ENCODE measurements at places on chromosomes 5 and 9.

DNA sequence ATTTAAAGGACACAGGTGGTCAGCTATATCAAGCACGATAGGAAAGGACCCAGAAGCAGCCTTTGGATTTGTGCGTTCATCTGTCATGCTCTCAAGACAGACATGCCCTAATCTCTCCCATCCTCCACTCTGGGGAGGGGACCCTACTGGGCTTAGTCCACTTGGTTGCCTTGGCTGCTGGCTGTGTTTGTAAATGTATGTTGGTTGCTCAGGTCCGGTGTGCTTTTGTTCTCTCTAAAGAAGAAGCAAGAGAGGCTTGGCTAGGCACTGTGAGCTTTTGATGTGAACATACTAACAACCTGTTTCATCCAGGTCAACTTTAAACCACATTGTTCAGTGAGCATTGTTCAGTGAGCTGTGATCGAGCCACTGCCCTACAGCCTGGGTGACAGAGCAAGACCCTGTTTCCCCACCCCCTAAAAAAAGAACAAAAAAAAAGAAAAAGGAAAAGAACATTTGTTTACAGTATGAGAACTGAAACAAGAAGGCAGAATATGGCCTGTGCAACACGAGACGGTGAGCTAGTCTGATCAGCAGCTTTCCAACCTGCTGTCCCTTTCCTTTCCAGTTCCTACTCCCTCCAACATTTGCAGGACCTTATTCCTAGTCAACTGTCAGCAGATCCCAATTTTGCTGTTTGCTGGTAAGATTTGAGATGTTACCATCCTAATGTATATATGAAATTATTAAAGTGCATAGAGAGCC is 228.3 kb downstream of the ARHGAP26 start:
- DNase-seq: no peak

- no peak for DNase-seq
Measured at GRCh38 chr5:103259705-103260355, 1.3 kb downstream of the MACIR start.

- DNase-seq: no peak
Measured at GRCh38 chr9:127770583-127770904, 7.9 kb downstream of the SH2D3C start.

DNA sequence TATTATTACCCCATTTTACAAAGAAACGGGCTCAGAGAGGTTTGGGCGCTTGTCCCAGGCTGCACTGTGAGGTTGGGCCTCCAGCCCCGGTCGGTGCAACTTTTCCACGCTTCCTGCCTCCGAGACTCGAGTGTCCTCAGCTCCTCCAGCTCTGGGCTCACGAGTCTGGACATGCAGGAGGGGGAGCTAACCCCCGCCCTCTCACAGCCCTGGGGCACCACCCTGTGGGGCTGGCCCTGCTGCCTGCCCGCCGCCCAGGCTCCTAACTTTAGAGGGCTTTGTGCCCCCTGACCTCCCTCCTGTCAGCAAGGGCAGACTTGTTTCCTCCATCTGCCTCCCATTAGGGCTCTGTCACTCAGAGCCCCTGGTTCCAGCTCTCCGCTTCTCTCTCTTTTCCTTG is 4.3 kb upstream of the ASB6 start:
- DNase-seq: no peak

GRCh38 chr5:180433032-180433422 is 61.2 kb upstream of the CNOT6 start:
- DNase-seq: no peak

DNA sequence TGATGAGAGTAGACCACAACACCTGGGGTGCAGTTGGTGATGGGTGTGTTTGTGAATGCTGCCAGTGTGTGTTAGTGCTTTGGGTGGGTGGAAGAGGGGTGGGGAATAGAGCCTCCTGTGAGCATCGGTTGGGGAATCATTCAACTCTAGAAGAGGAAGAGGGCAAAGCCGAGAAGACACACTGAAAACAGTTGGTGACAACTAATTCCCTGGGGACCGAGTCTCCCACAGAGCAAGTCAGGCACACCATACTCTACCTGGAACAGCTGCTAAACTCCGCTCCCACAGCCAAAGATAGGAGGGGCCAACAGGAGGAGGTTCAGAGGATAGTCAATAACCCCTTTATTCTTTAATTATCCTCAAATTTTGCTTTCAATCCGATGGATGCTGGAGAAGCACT is 1.6 kb upstream of the ARHGEF39 start:
- no peak for DNase-seq

GRCh38 chr5:128711216-128711615 is 173.2 kb upstream of the FBN2 start:
- DNase-seq: no peak

GRCh38 chr9:105444130-105444529 is 3.7 kb upstream of the FSD1L start:
- no peak for DNase-seq

- DNase-seq: no peak
Measured at GRCh38 chr5:133314086-133314485, 262.3 kb downstream of the HSPA4 start.

DNA sequence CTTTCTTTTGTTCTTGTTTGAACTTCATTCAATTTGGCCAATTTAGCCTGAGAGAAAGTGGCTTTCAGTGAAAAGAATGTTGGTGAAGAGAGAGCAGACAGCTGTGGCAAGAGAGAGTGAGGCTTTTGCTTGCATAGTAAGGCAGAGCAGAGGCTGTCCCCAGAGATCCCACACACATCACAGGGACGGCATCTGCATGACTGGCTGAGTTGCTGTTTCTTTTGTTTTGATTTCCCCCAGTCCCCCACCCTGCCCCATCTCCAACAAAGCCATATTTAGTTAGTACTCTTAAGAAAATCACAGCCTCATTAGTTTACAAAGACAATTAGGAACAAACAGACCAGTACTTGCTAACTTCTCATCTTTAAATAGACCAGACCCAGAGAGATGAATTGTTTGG is 363.9 kb upstream of the SEMA6A start:
- DNase-seq: no peak

DNA sequence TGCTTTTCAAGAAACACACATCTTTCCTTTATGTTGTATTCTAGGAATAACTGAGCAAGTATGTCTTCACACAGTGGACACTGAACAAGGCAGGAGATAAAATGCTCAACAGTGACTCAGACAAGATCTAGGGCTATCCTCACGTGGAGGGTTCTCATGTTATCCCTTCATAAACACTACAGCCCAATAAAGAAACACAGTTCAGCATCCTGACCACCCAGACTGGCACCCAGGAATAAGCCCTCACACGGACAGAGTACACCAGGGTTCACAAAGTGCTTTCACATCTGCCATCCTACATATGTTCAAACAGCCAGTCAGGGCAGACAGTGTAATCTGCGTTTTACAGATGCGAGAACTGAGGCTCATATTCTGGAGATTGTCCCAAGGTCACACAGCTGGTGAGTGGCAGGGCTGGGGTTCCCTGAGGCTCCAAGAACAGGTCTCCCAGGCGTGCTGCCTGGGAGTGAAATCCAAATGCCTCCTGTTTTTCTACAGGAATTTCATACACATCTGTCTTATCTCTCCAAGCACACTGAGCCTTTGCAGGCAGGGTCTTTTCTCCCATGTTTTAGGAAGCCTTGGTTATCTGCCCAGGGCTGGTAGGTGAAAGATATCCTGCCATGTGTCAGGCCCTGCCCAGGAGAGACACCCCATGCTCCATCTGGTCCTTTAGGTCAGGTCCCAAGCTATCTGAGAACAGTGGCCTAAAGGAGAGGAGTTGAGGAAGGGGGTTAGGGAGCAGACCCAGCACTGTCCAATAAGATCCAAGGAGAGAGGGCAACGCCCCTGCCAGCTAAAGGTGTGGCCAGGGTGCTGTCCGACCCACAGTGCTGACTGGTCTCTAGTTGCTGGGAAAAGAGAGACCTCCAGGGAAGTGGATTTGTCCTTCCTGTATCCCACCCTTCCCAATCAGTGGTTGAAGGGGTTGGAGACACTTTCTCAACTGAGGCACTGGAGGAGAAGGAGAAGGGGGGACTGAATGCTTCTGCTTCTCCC is 47.9 kb upstream of the XPA start:
- DNase-seq: no peak

- no peak for DNase-seq
Measured at GRCh38 chr5:176577312-176578176, 28.4 kb downstream of the CDHR2 start.

GRCh38 chr9:27198190-27198589 is 89.2 kb downstream of the TEK start:
- no peak for DNase-seq

- no peak for DNase-seq
Measured at GRCh38 chr9:75930730-75931321, 40.4 kb downstream of the PCSK5 start.

- DNase-seq: no peak
Measured at GRCh38 chr9:37442556-37442955, 20.1 kb downstream of the GRHPR start.

GRCh38 chr5:55327281-55327680 is 19.5 kb downstream of the MTREX start:
- DNase-seq: no peak

- DNase-seq: no peak
Measured at GRCh38 chr9:36499174-36499890, 73.4 kb upstream of the MELK start.
